ENCODE measurements at places on chromosomes 2 and 18. TPM values are rescaled to one million over a fixed set of nuclear protein-coding genes. Genes with fewer than 3 reads are reported as not detected.

The DSG4 gene
- total RNA-seq, result not detected

The CNGA3 gene
- not detected for total RNA-seq

The KRTCAP3 gene
- total RNA-seq, result 6.9 TPM

The DYNAP gene
- total RNA-seq, result 0.59 TPM

The LIMS3 gene
- total RNA-seq, result 1.5 TPM

DNA sequence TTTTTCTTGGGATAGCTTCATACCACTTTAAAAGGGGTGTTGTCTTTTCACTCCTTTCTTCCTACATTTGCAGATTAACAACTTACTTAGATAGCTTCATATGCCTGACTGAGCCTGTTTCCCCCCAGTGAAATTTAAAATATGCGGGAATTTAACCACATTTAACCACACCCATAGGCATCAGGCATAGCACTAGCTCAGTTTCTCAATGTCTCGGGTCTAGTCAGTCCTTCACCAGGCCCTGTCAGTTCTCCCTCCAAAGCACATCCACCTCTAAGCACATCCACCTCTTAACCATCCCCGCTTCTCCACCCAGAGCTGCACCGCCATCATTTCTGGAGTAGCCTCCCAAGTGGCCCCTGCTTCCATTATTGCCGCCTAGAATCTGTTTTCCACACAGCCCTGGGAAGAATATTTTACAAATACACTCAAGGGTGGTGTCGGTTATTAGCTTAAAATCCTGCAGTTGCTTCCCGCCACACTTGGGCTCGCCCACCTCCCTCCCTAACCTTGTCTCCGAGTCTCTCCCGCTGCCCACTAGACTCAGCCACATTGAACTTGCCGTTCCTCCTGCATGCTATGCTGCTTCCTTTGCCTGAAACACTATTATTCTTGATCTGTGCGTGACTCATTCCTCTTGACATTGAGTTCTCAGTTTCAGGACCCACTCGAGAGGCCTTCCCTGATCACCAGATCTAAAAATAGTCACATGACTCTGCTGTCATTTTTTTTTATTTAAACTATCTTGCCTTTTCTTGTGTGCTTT, 68.3 kb downstream of the SPTBN1 start:
- no peak for DNase-seq

DNA sequence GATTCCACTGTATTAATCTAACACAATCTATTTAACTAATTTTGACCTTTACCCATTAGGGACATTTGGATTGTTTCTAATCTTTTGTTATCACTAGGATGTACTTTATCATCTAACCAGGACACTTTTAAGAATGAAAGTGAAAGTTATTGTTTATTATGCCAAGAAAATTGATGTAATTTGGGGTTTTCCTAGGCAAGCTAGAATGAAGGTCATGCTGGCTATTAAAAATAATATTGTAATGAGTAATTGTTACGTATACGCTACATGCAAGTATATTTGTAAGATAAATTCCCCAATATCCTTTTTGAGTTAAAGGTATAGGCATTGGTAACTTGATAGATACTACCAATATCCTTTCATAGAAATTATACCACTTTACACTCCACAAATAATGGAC, 74.6 kb downstream of the COL5A2 start:
- peak; percentile 5 for DNase-seq

DNA sequence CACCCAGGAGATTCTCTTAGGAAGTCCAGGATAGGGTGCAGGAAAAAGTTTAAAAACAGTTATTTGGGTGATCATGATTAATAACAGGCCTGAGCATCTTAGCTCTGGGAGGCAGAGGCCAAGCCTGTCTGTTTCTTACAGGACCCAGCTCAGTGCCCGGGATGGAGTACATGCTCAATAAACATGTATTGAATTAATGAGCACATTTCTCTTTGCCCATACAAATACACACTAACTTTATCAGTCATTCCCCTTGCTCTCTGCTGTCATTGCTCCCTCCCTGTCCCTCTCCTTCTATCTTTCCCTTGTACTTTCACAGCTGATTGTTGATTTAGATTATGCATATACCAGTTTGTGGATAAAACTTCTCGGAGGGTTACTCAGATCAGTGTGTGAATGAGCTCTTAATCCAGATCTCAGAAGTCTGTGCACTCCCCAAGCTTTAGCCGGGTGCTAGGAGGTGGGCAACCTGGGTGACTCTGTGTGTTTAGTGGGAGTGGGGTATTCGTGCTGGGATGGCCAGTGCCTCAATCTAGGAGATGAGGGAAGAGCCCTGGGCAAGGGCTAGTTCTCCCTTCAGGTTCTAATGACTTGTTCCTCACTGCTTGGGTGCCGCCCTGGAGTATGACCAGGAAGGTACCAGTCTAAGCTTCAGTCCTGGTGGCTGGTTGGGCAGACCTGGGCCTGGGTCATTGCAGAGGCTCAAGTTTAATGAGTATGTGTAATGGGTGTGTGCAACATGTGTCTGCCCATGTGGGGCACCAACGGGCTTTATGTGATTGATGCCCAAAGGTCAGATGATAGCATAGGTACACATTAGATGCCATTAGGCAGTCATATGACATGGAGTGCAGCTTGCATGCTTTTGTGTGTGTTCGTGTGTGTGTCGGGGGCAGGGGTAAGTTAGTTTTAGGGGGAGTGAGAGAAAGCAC, 10.6 kb downstream of the EMX1 start:
- no peak for DNase-seq

GRCh38 chr18:5175378-5175777, 21.7 kb downstream of the AKAIN1 start:
- DNase-seq, result no peak

GRCh38 chr2:31962757-31963361, 47.9 kb downstream of the MEMO1 start:
- no peak for DNase-seq

- no peak for DNase-seq
Observed at GRCh38 chr2:218577482-218578220, 9.0 kb downstream of the CNOT9 start.

GRCh38 chr2:57343391-57344006, 703.1 kb upstream of the VRK2 start:
- DNase-seq, result peak; percentile 49

- no peak for DNase-seq
Observed at GRCh38 chr2:27652790-27653189, 10.6 kb downstream of the SUPT7L start.

- DNase-seq, result no peak
Observed at GRCh38 chr18:39019989-39020388, 1454.4 kb upstream of the CELF4 start.

DNA sequence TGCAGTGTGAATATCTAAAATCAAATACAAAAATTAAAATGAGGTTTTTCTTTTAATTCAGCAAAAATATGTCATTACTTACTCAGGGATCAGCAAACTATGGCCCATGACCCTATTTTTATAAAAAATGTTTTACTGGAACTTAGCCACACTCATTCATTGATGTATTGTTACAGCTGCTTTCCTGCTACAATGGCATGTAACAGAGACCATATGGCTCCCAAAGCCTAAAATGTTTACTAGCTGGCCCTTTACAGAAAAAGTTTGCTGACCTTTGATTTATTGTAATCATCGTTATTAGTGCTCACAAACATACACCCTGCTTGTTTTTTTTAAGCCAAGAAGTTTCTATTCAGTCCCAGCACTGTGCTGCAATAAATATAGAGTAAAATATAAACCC, 120.3 kb downstream of the PLA2R1 start:
- no peak for DNase-seq

DNA sequence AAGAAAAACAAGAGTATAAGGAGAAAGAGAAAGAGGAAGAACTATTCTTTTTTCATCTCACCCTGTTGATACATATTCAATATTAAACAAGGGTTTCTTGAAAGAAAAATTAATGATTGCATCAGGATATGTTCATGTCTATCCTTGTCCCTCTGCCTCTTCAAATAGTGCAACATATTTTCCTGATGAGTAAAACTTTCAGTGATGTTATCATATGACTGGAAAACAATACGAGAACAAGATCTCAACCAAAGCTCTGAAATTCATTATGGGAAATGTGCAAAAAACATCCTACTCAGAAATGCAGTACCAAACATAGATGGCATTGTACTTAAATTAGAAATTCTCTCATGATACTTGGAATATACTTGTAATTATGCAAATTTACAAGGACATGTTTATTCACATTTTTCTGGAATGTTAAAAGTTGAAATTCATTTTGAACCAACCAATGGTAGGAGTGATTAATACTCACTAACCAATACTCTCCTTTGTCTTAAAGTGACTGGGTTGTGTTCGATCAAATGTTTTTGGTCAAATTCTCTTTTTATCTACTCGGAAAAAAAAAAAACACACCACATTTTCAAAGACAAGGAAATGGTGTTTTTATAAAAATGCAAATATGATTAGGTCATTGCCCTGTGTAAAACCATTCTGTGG, 148.9 kb upstream of the GULP1 start:
- DNase-seq, result peak; percentile 12

DNA sequence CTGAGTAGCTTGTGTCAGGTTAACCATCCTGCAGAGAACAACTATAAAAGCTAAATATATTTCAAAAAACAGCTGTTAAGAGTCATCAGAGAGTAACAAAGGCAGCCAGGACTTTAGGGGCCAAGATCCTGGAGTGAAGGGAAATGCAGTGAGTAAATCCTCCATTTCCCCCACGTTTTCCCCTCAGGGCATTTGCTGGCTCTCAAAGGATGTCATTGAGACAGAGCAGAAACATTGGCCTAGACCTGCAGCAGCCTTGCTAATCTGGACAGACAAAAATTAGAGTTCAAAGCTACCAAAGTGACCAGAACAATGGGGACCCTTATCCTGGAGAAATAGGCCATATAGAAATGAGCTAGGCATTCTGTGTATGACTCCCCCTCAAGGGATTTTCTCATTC, 21.1 kb upstream of the KLHL29 start:
- no peak for DNase-seq

- DNase-seq, result peak; percentile 98
Observed at GRCh38 chr2:173048897-173049661, 26.6 kb upstream of the MAP3K20 start.

DNA sequence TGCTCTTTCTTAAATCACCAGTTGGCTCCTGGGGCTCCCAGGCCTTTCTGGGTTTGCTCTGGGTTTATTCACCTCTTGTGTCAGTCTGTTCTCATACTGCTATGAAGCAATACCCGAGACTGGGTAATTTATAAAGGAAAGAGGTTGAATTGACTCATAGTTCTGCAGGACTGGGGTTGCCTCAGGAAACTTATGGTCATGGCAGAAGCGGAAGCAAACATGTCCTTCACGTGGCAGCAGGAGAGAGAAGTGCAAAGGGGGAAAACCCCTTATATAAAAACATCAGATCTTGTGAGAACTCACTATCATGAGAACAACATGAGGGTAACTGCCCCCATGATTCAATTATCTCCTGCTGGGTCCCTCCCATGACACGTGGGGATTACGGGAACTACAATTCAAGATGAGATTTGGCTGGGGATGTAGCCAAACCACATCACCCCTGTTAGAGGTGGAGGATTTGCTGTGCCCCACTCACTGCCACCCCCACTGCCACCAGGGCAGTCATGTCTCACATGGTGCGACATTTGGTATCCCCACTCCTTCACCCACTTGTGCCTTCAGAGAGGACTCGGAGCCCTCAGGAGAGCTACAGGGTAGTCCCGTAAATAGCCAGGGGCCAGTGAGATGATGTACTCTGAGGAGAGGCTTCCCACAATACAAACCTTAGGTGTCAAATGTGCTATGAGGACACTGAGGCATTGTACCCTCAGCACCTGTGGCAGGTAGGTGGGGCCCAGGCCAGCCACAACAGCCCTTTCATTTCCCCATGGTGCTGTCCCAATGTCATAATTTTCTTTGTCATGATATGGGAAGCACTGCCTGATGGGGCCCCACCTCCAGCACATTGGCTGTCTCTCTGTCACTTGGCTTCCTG, 35.7 kb downstream of the CDC42EP3 start:
- peak; percentile 92 for DNase-seq

DNA sequence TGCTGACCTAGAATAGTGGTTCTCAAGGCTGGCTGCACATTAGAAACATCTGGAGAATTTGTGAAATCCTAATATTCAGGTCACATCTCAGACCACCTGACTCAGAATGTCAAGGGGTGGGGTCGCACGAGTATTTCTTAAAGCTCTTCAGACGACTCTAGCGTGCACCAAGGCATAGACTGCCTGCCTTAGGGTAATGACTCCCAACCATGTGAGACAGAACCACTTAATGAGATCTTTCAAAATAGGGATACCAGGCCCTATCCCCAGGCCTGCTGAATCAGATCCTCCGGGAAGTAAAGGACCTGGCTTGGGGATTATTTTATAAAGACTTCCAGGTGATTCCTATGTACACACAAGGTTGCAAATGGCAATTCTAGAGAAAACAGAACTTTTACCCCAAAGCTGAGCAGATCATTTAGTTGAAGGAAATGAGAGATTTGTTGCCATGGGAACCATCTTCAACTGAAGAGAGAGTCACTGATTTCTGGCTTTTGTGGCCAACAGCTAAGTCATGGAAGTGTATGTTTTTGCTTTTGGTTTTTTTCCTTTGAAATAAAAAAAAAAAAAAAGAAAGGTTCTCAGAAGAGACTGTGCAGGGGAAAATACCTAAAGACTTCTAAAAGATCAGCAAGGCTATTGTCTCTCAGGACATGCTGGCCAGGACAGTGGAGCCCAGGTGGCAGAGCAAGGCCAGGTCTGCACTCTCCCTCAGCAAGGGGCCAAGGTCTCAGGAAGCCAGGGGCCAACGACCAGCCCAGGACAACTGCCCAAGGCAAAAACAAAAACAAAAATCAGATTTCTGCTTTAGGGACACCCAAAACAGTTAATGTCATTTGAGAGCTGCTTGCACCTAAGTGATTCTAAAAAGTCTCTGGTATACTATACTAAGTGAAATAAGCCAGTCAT, 15.3 kb upstream of the LOXHD1 start:
- DNase-seq, result no peak

DNA sequence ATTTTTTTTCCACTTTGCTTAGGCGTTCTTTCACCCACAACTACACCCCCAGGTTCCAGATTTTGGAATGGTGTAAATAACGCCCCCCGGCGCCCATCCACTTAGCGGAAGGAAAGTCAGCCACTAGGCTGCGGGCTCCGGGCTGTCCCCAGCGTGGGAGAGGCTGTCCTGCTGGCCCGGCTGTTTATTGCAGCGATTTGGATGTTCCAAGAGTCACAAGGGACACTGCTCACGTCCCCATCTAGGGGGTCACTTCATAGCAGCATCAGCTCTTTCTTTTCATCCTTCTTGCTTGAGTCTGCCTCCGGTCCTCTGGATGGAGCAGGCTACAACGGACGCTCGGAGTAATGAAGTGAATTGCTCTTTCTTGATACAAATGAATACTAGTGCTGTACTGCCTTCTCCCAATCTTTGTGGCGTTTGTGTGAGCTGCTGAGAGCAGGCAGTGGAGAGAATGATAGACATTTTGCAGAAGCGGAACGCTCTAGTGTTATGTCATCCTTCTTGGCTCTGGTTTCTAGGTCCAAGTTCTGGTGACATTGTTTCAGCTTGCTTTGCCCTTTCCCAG, 50.7 kb upstream of the PAIP2B start:
- DNase-seq, result peak; percentile 24

DNA sequence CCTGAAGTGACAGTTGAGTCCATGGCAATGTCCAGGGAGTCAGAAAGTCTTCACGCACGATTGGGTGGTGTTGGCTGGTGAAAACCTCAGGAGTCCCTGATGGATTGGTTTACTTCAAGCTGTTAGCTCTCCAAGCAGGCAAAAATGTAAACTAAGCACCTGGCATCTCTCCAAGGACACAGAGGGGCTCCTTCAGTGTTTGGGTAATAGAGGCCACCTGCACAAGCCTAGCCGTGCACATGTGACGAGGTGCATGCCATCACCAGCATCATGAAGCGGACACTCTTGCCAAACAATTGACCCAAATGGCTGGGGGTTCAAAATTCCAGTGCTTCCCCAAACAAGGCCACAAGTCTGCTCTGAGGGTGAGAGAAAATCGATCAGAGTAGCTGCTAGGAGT, 104.7 kb upstream of the CD302 start:
- DNase-seq, result no peak

GRCh38 chr18:74652392-74652988, 54.8 kb downstream of the ZNF407 start:
- peak; percentile 54 for DNase-seq

Data from MCF 10A (cell line).